ENCODE measurements at places on chromosomes 6 and 20.

DNA sequence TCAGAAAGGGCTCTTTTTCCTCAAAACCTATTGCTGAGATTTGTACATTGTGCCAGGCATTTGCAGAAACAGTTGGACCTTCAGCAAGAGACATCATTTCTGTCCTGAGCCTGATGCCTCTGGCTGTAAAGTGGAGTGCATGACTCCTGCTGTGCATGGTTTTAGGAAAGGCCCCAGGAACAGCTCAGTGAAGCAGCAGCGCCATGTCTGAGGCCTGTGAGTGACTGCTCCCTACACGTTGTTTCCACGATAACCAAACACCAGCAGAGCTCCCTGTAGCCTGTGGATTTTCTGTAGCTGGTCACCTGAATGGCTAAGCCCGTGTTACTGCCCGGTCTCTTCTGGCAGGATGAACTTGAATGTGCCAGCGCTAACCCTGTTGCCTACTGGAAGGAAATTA is 232.5 kb downstream of the TFAP2C start:
- no peak for DNase-seq

- DNase-seq = no peak
These were observed 4.7 kb upstream of the MAP3K4 start for GRCh38 chr6:160986851-160987250.

GRCh38 chr20:46833360-46833759 is 61.3 kb upstream of the EYA2 start:
- DNase-seq = no peak

DNA sequence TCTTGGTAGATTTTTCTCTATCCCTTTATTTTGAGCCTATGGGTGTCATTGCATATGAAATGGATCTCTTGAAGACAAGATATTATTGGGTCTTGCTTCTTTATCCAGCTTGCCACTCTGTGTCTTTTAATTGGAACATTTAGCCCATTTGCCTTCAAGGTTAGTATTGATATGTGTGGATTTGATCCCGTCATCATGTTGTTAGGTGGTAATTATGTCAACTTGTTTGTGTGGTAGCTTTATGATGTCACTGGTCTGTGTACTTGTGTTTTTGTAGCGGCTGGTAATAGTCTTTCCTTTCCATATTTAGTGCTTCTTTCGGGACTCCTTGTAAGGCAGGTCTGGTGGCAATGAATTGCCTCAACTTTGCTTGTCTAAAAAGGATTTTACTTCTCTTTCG is 61.9 kb downstream of the UNC5CL start:
- DNase-seq = no peak

DNA sequence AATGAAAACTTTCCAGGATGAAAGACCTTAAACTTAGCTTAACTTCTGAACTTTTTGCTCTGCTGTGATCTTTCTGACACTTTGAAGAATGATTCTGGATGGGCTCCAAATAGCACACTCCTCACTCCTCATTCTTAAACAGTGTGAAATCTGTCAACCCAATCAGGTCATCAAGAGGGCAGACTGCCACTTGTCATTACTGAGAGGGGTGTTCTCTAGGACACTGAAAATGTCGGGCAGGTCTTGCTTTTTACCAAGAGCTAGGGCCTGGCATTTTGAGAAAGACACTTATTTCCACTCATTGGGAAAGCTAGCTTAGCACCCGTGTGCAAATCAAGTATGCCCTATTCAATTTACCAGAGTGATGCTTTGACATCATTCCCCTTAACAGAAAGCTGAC is 122.2 kb downstream of the MTFR2 start:
- no peak for DNase-seq

DNA sequence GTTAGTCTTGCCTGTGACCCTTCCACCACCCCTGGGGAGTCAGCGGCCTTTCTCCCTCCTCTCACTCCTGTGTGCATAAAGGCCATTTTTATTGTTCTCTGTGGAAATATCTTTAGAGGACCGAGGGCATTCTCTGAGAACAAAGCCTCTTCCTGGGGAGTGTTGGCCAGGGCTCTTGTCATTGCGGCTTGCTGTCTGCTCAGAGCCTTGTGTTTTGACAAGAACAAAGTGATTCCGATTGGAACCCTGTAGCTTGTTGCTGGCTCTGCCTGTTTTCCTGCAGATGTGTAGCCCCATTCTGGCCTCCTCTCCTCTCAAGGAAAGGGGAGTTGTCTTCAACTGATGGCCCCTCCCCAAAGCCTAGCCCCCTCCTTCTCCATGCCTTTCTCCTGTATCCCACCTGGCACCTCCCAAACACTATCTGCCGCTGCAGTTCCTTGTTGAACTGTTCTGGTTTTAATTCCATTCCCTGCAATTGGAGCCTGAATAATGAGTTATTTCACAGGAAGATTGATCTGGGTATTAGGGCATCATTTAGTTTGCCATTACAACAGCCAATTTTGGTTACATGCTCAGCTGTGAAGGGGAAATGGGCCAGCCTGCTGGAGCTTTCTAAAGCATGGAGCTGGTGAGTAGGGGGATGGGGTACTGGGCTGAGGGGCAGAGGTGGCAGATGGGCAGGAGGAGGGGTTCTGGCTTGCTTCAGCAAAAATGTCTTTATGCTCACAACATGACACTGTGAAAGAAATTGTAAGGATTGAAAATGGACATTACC is 252.5 kb downstream of the LRFN2 start:
- DNase-seq = no peak
